Naive B cell (primary cell): ENCODE measurements at places on chromosomes 2 and 18.
A peak's percentile ranks its signal among the peaks of the same experiment; 100 is the strongest.

DNA sequence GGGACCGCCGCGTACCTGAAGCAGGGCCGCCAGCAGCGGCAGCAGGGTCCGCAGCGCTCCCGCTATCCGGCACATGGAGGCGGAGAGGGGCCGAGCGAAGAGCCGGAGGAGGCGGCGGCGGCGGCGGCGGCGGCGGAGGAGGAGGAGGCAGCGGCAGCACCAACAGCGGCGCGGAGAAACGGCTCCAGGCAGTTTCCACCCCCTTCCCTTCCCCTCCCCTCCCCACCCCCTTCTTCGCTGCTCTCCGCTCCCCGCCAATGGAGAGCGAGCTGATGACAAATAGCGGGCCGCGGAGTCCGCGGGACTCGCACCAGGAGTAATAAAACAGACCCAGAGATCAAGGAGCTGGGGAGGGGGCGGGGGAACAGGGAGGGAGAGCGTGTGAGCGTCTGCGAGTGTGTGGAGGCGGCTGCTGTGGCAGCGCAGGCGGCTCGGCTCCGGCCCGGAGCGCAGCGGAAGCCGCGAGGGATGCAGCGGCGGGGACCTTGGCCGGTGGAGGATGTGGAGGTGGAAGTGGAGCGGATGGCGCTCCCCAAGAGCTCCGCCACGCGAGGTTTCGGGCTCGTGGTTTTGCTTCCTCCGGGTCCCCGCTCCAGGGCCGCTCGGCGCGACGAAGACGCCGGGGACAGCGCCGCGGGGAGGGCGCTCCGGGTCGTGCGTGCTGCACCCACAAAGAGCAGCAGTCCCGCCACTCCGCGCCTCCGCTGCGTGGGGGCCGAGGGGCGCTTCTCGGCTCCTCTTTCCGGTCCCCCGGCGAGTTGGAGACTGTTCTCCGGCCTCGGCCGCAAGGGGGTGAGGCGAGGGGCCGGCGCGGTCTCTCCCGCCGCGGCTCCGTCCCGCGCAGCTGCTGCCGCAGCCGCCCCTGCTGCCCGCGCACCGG is at the start of gene CDH2:
CDH2 (minus strand) TSS at position 183 of the 880 bp plus-strand sequence; CDS start at position 75, 108 bp downstream.
- no peak for DNase-seq

- DNase-seq = no peak
Measured at GRCh38 chr2:149601141-149601796, 13.7 kb upstream of the MMADHC start.

DNA sequence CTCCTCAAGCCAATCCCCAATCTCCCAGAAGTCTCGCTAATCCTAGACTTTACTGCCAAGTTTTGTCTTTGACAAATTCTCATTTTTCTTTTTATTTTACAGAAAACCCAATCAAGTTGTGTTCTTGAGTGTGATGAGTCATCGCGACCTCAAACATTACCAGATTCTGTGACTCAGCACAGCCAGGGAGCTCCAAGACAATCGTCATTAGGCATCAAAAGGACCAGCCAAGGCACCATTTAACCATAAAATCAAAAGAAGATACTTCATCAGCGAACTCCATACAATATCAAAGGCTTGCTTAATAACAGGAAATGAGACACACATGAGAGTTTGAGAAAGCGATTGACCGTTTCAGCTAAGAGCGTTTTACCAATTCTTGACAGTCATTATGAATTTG is 146.2 kb upstream of the AGAP1 start:
- DNase-seq = no peak

GRCh38 chr2:216934151-216934550 is 74.3 kb upstream of the TNP1 start:
- no peak for DNase-seq

GRCh38 chr18:25658476-25658875 is 306.5 kb upstream of the ZNF521 start:
- no peak for DNase-seq

- DNase-seq = no peak
Measured at GRCh38 chr2:140344838-140345237, 1564.6 kb upstream of the NXPH2 start.

DNA sequence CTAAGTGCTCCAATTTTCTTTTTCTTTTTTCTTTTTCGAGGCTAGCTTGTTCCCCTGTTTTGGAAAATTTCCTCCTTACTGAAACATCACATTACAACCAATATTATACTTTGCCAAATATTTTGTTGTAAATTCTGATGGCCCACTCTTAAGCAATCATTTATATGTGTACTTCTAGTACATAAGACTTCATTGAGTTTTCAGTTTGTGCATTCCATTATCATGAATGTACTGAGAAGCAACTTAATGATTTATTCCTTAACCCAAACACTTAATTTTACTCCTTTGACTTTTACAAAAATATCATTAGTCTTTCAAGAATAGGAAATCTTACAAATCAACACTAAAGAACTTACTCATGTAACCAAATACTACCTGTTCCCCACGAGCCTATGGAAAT is 242.4 kb downstream of the ARHGAP15 start:
- no peak for DNase-seq

GRCh38 chr2:130837811-130838565 is 1.3 kb downstream of the ARHGEF4 start:
- no peak for DNase-seq

DNA sequence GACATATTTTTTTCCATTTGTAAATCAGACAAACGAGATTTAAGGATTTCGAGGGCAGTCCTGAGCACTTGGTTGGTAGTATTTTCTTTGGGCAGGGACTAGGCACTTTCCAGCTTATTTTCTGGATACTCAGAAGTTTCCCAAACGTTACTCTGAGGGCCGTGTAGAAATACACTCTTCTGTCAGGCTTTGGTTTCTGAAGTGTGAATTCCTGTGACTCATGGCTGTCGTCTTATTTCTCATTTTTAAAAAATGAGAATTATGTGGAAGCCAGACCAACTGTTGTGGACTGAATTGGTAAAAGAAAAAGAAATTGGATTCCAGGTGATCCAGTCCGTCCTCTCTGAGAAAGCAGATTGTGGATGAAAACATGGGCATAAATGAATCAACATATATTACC is 658.6 kb upstream of the FANCL start:
- no peak for DNase-seq

- DNase-seq = no peak
Measured at GRCh38 chr2:196276421-196276820, 105.0 kb upstream of the STK17B start.

- DNase-seq = no peak
Measured at GRCh38 chr2:12032975-12033374, 286.5 kb downstream of the LPIN1 start.

GRCh38 chr2:237577956-237578870 is 11.8 kb downstream of the PRLH start:
- DNase-seq = no peak

- DNase-seq = no peak
Measured at GRCh38 chr2:3294493-3294892, 83.1 kb downstream of the EIPR1 start.

DNA sequence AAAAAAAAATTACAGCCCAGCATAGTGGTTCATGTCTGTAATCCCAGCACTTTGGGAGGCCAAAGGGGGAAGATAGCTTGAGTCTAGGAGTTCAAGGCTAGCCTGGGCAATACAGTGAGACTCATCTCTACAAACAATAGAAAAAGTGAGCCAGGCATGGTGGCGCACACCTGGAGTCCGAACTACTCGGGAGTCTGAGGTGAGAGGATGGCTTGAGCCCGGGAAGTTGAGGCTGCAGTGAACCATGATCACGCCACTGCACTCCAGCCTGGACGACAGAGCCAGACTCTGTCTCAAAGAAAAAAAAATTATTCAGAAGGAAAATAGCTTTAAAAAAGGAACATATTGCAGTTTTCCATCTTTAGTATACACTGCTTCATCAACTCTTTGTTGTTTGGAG is 47.8 kb downstream of the CYP27C1 start:
- no peak for DNase-seq

DNA sequence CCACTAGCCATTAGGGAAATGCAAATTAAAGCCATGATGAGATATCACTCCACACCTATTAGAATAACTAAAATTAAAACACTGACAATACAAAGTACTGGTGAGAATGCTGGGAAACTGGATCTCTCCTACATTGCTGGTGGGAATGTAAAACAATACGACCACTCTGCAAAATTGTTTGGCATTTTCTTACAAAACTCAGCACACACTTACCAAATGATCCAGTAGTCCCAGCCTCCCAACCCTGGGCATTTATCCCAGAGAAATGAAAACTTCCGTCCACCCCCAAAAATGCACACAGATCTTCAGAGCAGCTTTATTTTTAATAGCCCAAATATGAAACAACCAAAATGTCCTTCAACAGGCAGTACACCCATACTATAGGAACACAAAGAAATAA is 8.9 kb upstream of the TMSB10 start:
- no peak for DNase-seq

GRCh38 chr2:127122361-127123027 is 15.5 kb upstream of the BIN1 start:
- no peak for DNase-seq

- peak; percentile 67 for DNase-seq
Measured at GRCh38 chr2:157420771-157421323, 23.0 kb downstream of the CYTIP start.
